EL (cell line): ENCODE measurements at places on chromosomes 7 and 10.

DNA sequence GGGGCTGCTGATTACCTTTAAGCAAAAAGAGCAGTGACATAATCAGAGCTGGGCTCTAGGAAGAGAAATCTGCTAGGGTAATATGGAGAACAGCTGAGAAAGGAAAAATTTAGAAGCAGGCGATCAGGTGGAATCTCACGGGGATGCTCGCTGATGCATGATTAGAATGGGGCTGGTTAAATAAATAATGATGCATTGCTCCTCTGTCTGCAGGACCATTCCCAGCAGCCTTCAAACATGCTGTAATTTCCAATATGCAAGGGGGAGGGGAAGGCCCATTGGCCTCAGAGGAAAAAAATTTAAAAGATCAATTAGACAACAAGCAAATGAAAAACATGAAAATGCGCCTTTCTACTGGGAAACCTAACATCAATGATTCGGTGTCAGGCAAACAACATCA is 65.6 kb upstream of the C10orf90 start:
- no peak for DNase-seq

DNA sequence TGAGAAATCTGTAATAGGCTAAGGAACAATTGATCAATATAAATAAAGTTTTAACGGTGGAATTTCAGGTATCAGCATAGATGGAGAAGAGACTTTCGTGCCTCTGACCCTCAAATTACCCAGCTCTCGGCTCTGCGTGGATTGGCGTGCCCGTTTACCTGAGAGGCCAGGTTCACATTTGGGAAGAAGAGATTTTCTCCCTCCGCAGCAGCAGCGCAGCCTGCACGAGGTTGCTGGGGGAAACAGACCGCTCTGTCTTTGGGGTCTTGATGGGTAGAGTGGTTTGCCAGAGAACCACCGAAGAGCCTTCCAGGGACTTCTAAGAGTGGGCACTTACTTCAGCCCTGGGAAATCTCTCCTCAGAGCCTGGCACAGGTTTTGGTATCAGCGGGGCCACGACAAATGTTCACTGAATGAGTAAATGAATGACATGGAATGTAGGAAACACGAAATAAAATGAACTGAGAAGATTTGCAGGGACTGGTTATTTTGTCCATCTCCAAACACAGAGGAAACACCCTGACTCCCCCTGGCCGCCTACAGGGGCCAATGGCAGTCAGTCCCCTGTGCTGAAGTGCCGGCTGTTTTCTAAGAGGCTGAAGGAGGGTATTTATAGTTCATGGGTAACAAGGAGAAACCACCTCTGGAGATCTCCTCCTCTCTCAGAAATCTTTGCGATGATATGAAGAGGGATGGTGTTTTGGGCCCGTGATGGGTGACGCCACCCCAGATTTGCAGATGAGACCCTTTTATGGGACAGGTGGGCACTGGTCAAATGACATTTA is 338.5 kb downstream of the ADARB2 start:
- DNase-seq, result no peak

DNA sequence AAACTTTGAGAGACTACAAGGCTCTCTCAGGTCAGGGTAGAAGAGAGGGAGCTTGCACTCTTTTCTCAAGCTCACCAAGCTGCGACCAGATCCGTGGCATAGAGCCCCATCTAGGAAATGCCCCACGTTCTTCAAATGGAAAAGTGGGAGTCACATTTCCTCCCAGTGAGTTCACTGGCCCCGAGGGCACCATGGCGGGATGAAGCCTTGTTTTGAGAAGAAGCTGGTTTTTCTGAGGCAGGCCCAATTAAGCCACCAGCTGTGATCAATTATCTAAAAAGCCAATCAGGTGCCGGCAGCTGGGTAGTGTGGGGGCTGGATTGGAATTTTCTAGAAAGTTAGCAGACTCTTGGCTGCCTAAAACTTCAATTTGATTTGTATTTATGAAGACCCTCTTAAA is 101.4 kb downstream of the ZNF365 start:
- peak; percentile 64 for DNase-seq

GRCh38 chr7:2782565-2782964 is 61.5 kb downstream of the GNA12 start:
- no peak for DNase-seq

DNA sequence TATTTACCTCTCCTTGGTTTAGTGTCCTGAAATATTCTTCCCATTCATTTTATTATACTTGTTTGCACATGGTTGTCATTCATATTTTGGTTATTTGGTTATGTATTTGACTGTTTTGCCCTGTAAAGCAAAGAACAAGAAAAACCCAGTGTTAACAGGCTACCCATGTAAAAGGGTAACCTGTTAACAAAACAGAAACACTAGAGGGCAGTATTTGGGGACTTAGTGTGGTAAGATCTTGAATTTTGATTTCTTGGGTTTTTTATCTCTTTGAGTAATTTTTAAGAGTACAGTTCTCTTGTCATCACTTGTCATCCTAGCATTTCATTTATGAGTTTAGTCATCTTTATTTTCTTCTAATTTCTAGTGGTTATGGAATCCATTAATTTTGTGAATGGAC is 51.3 kb downstream of the POLL start:
- DNase-seq, result peak; percentile 22

DNA sequence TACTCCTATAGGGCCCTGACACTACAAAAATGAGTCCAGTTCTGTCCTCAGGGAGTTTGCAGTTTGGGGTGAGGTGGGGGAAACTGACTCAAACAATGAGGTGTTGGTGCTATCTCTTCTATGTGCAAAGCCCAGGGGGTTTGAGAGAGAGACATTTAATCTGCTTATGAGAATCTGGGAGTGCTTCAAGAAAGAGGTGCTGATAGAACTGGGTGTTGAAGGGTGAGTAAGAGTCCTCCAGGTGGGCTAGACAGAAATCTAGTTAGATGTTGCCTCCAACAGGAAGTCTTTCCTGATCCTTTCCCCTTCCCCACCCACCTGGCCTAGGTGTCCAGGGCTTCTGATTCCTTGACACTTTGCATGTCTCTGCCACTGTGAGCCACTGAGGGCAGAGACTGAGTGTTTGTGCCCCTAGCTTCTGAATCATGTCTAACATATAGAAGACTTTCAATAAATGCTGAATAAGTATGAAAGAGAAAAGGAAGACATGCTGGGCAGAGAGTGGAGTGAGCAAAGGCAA is 53.0 kb downstream of the FAM241B start:
- no peak for DNase-seq

GRCh38 chr10:116118847-116119246 is 154.2 kb downstream of the GFRA1 start:
- no peak for DNase-seq

- no peak for DNase-seq
Observed at GRCh38 chr10:112059220-112059619, 124.3 kb downstream of the GPAM start.

GRCh38 chr10:121495719-121496118 is 102.5 kb downstream of the FGFR2 start:
- no peak for DNase-seq

DNA sequence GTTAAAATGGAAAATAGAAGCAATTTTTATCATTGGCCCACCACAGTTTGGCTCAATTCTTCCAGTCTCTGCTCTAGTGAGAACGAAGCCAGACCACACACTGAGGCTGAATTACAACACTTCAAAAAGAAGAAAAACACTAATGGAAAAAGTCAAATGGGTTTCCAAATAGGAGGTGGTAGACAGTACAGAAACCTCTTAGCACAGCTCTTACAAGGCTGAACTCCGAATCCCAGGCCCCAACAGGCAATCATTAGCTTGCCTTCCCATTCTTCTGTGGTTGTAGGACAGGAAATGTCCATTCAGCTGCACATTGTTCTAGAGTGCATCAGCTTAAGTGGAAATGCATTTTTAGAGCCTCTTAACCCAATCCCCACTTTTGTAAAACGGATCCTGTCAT is 115.1 kb upstream of the MEOX2 start:
- DNase-seq, result peak; percentile 66

DNA sequence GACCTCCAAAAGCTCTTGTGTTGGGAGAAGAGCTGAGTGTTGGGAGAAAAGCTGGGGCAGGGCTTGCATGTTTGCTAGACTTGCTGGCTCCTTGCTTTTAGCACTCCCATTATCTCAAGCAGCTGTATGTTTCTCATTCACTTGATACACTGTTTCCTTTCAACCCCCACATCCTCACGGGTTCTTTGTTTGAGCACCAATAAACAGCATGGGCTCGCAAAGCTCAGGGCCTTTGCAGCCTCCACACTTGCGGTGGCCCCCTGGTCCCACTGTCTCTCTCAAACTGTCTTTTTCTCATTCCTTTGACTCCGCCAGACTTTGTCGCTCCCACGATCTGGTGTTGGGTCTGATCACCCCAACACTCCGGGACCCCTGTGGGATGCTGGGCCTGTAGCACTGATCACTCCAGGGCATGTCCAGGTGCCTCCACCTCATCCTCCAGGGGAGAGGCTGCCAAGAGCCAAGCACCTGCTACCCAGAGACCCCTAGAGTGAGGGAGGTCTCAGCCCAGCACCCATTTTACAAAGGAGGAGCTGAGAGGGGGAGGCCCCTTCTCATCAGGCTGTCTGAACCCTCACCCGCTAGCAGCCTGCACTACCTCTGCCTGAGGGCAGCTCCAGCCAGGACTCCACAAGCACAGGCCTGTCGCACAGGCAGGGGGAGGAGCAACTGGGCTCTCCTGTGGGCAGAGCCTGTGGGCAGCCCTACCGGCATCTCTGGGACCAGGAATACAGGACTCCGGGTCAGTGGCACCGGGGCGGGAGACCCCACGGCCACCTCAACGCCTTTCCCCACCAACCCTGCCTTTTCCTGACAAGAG is 49.1 kb upstream of the MSMB start:
- DNase-seq, result no peak

DNA sequence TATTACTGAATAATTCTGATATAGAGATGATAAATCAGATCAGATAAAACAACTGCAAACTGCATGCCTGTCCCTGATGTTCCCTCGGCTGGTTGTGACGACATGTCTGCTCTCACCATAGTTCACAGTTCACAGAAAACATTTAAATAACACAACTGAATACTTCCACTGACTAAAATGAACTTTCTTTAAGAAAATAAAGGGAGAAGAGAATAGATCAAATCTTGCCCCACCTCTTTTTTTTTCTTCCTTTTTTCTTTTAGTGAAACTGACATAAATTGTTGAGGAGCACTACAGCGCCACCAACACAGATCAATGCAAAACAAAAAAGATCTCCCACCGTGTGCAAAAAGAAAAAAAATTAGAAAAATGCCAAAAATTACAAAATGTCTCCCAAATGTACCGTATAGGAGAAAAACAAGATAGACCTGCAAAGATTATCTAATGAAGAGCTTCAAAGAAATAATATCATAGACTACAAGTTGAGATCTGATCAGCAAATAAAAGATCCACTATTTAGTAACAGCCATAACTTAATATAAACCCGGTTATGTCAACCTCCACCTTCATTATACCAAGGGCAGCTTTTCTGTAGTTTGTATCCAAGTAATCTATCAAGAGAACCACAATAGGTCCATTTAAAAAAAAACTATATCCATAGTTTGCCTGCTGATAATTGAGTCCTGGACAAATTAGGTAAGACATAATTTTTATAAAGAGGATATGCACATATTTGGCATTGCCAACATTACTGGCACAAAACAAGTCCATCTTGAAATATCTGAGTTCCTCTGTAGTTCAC is 30.7 kb upstream of the EPC1 start:
- DNase-seq, result peak; percentile 53

GRCh38 chr7:74598558-74598957 is 59.0 kb upstream of the GTF2I start:
- DNase-seq, result peak; percentile 75

DNA sequence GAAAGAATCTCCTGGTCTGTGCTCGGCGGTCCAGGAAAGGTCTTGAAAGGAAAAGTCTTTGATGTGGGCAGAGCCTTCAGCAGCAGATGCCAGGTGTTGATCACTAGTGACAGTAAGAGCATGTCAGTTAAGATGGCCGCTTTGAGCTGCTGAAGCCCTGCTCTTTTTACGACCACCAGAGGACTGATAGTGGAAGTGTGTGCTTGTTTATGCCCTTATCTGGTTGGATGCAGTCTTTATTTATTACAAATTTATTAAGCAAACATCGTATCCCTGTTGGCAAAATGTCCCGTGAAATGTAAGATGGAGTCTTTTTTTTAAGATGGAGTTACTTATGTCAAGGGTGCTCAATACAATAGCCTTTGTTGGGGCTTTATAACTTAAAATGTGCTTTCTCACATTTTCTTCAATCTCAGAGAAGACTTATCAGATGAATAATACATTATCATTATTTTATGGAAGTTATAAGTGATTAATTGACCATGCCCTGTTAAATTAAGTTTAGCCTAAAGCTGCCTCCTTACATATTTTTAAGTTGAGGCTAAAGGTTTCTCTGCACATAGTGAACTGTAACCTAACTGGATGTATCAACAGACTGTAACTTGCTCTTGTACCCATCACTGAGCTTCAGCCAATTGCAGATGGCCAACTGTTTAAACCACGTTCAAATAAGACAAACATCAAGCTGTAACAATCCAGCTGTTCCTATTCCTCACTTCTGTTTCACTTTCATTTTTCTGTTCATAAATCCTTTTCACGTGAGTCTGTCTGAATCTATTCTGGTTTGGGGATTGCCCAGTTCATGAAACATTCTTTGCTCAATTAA is 97.4 kb upstream of the PIK3CG start:
- peak; percentile 54 for DNase-seq

GRCh38 chr10:48655411-48656240 is 29.0 kb upstream of the WDFY4 start:
- DNase-seq, result peak; percentile 73

DNA sequence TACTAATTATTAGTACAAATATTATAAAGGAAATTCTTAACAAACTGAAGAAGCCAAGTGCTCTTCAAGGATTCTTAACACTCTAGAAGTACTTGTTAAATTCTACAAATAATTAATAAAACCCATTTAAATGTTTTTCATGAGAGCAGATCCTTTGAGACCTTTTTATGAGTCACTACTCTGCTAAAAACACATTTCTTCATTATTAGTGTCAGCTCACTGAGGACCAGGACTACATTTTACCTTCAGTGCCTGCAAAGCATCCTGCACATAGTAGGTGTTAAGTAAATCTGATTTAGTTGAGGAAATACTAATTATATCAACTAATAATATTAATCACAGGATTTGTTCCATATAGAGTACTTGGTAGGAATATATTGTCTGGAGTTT is 273.6 kb downstream of the PHTF2 start:
- DNase-seq, result no peak

DNA sequence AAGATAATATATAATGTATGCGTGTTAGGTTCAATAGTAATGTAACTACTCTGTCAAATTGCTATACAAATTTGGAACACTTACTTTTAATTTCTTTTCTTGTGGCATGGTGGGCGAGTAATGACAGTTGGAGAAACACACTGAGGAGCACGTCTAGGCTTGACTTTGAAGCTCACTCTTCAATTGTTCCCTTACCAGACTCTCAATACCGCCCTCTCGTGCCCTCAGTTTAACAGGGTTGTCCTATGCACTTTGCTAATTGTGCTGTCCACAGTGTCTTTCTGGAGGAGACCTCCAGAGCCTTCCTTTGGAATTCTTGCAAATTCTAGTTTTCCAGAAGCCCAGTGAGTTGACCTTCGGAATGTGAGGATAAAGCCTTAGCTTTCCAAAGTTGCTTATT is 107.2 kb upstream of the RELN start:
- peak; percentile 25 for DNase-seq

- DNase-seq, result no peak
Observed at GRCh38 chr10:88689366-88689765, 16.7 kb upstream of the LIPK start.
